GM13976 (cell line): ENCODE measurements at places on chromosomes 5 and 9.

- DNase-seq = no peak
These were observed 8.1 kb upstream of the MLLT3 start for GRCh38 chr9:20630241-20630943.

- no peak for DNase-seq
These were observed 90.7 kb upstream of the PTCH1 start for GRCh38 chr9:95607507-95607906.

DNA sequence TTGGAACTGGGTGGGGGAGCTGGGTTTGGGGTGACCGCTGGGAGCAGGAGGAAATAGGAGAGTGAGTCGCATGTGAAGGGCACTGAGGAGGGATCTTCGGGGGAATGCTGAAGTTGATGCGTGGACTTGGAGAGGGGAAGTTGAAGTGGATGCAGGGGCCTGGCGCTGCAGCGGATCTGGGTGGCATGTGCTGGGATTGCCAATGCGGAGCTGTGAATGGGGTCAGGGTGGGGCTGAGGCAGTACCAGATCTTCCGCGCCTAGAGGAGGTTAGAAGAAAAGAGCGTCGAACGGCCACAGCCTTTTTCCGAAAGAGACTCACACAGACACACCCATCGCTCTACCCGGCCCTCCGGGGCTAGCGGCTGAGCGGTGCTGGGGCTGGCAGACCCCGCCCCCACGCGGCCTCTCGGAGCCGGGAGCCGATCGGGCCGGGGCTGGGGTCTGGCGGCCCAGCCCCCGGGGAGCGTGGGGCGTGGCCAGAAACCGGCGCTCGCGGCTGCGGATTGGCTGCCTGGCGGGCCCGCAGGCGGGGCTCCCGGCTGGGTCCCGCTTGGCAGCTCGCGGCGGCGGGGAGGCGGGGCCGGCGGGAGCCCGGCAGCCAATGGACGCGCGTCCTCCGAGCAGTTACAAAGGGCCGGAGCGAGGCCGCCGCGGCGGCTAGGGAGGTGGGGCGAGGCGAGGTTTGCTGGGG is at the start of gene TGFBR1:
TSS of gene TGFBR1 (plus strand) at position 655 of the 693 bp plus-strand sequence. CDS start 93 bp downstream, outside the sequence.
- peak; percentile 98 for DNase-seq

DNA sequence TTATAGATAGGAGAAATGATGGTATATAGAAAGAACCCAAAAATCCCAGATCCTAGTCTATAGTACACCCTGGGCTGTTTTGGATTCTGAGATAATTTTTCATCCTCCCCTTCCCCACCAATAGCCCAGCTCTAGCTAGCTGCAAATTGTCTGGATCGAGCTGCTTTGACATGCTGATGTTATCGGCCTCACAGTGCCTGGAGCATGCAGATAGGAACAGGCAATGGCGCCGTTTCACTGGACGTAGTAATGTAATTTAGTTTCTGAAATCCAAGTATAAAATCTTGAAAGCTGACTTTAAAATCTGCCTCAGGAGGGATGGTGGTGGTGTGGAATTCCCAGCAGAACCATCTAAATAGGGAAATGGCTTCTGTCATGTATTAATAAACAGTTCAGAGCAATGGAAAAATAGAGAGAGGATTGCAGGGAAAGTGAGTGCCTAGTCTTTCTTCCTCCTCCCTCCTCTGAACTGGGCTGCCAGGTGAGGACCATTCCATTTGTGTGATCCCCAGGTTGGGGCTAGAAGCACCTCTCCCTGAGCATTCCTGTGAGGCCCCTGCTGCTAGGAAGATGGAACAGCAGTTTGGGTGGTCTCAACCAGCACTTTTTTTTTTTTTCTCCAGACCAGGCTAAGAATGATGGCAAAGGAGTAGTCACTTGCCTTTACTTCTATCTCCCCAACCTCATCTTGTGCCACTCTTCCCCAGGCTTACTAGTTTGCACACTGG is 31.9 kb downstream of the FAM219A start:
- DNase-seq = no peak

- no peak for DNase-seq
These were observed 787.3 kb downstream of the KCTD16 start for GRCh38 chr5:144958002-144958401.

- DNase-seq = no peak
These were observed 20.0 kb upstream of the GNE start for GRCh38 chr9:36278243-36278642.

GRCh38 chr9:86546712-86547111 is 192.5 kb upstream of the TUT7 start:
- no peak for DNase-seq

- no peak for DNase-seq
These were observed 57.0 kb downstream of the ECPAS start for GRCh38 chr9:111427186-111427585.

- no peak for DNase-seq
These were observed 5.6 kb downstream of the TLE1 start for GRCh38 chr9:81683704-81684103.

GRCh38 chr9:137880160-137880975 is 2.8 kb downstream of the CACNA1B start:
- DNase-seq = peak; percentile 32

GRCh38 chr5:56737951-56738606 is 77.3 kb upstream of the MAP3K1 start:
- no peak for DNase-seq

DNA sequence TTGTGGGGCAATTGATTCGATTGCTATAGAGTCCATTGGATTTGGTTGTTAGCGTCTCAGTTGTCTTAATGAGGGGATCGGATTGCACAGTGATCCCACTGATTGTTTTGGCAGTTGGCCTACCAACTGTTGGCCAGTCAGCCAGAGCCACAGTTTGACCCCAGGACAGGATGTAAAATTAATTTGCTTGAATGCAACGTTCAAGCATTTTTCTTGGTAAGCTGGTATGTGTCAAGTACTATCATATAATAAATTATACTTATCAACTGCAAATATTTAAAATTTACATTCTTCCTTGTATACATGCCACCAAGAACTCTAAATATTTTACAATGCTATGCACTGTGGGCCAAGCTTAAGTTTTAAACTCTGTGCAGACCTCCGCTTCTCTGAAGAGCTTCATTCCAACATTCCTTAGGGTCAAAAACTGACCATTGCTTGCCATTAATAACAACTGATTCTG is 80.4 kb upstream of the OSMR start:
- no peak for DNase-seq

GRCh38 chr9:120484162-120484561 is 95.8 kb downstream of the CDK5RAP2 start:
- no peak for DNase-seq

GRCh38 chr9:74630228-74630627 is 133.1 kb downstream of the RORB start:
- DNase-seq = no peak

DNA sequence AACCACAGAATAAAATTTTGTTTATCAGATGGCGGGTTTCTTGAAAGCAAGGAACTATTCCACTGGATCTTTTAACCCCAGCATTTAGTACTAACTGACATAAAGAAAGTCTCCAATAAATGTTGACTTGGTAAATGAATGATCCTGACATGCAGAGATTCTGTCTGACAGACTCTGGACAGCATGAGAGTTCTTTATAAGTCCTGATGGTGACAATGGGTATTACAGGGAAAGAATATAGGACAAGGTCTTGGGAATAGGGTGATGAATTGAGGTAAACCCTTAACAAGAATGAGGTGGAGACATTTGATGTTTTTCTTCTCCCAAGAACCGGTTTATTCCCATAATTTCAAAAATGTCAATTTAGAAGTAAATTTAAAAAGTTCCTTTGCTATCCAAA is 453.9 kb downstream of the TUSC1 start:
- DNase-seq = no peak

DNA sequence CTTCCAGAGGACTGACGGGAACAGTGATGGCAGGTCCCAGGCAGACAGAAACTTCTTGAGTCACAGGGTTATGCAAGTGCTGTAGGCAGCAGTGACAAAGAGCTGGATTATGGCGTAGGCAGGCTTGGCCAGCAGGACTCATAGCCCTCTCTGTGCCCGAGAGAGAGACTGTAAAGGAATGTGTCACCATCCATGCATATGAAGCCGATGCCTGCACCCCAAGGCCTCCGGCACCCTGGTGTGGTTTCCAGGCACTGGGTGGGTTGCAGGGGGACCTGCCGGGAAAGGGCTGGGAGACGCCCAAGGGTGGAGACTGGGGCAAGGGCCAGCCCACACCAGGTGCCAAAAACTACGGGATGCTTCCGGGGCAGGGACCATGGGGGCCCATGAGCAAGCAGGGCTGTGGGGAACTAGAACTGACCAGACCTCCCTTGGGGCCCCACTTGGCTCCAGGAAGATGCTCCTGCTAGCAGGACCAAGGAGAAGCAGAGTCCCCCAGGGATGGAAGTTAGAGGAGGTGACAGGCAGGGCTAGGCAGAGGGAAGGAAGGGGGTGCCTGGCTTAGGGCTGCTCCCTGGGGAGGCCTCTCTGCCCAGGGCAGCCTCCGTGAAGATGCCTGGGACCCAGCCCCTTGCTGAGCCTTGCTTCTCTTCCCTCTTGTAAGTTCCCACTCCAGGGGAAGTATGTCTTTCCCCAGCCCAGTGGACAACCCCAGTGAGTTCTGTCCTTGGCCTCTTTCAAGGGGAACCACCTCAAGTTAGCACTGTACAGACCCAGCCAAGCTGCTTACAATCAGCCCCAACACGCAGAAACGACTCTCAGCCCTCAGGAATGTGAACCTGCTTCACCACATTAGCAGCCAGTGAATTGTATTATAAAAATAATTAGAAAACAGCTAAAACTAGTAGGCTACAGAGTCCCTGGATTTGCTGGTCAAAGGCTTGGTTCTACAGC is 10.5 kb upstream of the IPPK start:
- no peak for DNase-seq

- DNase-seq = no peak
These were observed 7.0 kb upstream of the RFK start for GRCh38 chr9:76401176-76401575.

DNA sequence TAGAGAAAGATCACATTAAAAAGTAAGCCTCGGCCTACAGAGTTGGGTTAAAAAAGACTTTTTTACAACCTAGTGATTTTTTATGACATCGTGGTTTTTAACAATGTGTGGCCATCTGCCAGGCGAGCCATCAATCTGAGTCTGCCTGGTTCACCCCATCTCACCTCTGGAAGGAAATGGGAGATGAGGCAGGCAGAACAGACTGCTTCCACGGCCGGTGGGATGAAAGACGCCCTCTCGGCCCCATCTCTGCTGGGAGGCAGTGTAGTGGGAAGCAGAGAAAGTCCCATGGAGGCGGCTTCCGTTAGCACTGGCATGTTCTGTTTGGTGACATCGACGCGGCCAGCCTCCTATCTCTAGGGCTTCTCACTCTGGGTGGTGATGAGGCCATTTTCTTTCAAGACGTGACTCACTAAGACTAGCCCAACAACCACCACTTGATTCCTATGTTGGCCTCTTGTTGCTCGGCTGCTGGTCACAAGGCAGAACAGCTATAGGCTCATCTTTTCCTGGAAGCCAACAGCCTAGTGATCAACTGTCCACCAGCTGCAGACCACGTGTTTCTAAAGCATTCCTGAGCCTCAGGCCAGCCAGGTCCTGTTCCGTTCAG is 132.4 kb upstream of the OTULINL start:
- DNase-seq = no peak

GRCh38 chr5:57432876-57433275 is 49.7 kb downstream of the ACTBL2 start:
- no peak for DNase-seq

DNA sequence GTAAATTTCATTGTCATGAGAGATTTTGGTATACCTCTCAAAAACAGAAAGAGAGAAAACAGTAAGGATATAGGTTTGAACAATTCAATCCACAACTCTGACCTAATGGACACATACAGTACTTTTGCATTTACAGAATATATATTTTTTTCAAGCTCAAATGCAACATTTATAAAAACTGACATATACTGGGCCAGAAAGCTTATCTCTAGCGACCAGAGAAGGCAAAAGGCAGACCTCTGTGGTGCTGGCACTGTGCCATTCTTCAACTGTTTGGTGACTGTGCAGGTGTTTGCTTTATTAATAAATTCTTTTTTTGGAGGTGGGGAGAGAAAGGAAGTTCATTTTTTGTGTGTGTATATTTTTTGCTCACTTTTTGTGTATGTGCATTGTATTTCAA is 6.0 kb upstream of the PLAC8L1 start:
- no peak for DNase-seq

DNA sequence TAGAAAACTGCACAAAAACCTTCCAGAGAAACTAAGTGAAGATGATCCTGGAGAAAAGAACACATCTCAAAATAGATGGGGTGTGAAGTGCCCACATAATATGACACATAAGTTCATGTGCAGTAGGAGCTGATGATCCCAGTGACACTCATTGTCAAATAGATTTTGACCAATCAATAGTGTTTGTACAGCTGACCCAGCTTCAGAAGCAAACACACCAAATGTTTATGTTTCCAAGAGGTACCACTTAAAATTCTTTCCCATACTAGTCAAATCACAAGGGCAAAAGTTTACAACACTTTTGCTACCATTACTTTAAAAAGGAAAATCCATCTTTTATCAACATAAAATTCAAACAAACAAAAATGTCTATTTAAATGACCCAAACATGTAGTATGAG is 175.0 kb downstream of the MLLT3 start:
- DNase-seq = no peak

DNA sequence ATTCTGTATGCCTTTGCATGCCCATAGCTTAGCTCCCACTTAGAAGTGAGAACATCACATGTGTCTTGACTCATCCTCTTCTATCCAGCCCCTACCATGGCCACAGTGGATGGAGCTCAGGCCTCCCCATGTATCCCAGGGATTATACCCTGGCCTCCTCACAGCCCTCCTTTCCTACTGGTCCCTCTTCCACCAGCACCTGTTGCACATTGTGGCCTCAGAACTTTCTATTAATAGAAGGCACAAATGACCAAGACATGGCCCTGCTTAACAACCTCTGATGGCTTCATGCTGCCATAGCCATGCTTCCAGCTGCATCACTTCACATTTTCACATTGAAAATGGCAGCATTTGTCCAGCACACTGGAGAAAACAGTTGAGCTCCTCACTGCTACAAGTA is 315.4 kb downstream of the CDK5RAP2 start:
- DNase-seq = no peak

GRCh38 chr5:91229031-91229727 is 153.9 kb downstream of the ARRDC3 start:
- DNase-seq = no peak

DNA sequence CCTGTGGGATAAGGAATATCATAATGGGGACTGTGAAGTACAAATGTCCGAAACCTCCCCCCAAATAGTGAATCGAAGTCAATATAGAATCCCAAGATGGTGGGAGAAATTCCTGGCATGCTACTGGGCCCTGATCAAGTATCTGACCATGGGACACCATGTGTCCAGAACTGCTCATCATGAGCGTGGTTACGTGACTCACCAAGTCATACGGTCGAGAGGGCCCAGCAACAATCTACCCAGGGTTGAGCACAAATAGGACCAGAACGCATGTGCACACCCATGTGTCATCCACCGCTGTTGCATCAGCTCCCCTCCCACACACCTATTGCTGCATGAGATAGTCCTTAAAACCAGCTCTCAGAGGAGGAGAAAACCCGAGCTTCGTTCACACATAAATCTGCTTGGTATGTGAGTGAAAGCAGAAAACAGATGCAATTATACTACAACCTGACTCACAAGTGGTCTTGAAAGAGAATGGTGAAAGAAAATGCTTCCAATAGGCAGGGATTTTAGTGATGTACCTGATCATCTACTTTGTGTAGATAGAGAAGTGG is 353.2 kb downstream of the CWC27 start:
- no peak for DNase-seq
